ENCODE measurements at places on chromosomes 4 and X.

DNA sequence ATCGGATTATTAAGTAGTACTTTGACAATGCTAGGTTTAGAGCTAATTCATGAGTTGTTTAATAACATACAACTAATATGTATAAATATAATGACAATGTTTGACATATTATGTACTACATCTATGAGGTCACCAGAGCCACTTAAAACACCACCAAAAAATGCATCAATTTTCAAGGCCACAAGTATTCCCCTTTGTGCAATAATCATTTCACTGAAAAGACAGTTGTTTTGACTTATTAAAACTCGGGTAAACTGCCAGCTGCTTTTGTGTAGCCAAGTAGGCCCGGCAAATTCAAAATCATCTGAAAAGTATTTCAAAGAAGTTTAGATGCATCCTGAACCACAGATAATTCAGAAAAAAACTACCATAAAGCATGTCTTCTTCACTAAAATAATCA is 48.7 kb downstream of the CLOCK start:
- DNase-seq: no peak

GRCh38 chr4:81982846-81983540 is 390.8 kb downstream of the HNRNPD start:
- no peak for DNase-seq

DNA sequence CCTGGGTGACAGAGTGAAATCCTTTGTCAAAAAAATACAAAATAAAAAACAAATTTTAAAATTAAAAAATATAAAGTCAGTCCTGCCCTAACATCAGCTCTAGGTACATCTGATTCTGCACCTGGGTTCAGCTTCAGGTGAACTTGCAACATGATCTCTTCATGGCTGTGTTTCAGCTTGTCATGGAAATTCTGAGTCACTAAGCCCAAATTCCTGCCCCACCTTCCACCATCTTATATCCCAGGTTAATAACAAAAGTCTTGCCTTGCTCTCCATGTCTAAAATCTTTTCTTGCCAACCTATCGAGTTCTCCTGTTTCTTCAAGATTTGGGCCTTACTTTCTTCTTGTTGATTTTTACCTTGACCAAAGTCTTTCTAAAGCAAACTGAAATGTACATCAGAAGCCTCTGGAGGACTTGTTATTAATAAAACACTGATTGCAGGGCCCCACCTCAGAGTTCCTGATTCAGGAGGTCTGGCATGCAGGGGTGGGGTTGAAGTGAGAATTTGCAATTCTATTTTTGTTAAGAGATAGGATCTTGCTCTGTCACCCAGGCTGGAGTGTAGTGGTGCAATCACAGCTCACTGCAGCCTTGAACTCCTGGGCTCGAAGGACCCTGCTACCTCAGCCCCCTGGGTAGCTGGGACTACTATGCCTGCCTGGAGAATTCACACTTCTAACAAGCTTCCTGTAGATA is 125.8 kb upstream of the VCX3A start:
- no peak for DNase-seq

- DNase-seq: no peak
These were observed 39.8 kb upstream of the LAS1L start for GRCh38 chrX:65574356-65574755.

GRCh38 chrX:118594697-118595420 is 99.2 kb downstream of the DOCK11 start:
- DNase-seq: no peak

All from NCI-H2171 (cell line).